ENCODE measurements at places on chromosomes 7 and 10. TPM values are rescaled to one million over a fixed set of nuclear protein-coding genes. Genes with fewer than 3 reads are reported as not detected.

DNA sequence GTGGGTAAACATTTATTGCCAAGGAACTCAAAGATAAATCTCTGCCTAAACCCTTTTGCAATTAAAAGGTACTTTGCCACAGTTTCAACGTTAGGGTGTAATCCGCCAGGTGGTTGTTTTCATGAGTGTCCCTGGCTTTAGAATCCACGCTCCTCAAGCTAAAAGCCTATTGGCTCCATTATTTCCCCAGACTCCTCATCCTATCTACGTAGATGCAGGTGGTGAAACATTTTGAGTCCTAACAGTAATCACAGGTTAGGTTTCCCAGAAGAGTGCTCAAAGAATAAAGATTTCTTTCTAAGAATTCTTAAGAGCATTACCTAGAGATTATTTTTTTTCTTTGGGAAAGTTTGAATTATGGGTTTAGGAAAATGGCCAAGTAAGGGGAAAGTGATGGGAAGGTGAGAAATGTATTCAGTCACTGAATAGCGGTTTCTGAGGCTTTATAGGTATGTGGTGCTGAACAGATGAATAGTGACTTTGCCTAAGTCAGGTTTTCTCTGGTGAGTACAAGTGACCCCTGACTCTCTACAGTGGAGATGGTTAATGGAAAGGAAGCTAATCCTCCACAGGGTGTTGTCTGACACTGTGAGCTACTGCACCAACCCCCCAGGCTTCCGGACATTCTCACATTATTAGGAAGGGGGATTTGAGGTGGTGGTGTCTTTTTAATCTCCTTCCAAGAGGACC lies 60.2 kb downstream of the NRP1 start:
- H3K27me3 ChIP-seq: no peaks in the 10 kb centered on the region
- peak; percentile 21 for DNase-seq
- peaks cover 31% of the 10 kb centered on the region for H3K36me3 ChIP-seq
- peak overlapping the region; percentile 83 for H3K4me3 ChIP-seq

Gene CYP2C8
- total RNA-seq: not detected

GRCh38 chr7:2496375-2496774 lies 20.2 kb upstream of the GRIFIN start:
- H3K36me3 ChIP-seq: peaks cover 6% of the 10 kb centered on the region
- no peak overlapping the region for H3K4me3 ChIP-seq
- peaks cover 8% of the 10 kb centered on the region for H3K27me3 ChIP-seq
- H3K4me1 ChIP-seq: peaks cover 12% of the 10 kb centered on the region
- no peak for DNase-seq

Gene CLCN1
- total RNA-seq: not detected

DNA sequence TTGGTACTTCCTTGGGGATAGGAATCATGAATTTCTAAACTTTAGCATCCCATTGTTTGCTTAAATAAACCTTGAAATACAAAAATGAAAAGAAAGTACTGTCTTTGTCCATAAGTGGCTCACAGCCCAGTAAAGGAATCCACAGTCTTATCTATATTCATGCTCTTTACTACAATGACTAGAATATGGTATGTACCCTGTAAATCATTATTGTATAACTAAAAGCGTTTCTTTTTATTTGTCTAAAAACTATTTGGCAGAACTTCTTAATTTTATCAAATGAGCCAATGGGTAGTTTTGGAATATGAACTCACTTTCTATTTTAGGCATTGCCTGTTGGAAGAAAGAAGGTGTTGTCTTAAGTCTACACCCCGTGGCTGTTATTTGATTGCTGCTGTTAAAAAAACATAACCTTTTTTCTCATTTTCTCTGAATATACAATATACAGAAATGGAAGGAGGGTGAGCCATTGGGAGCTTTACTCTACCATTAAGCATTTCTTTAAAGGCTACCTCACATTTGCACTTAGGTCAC lies 12.4 kb upstream of the STRIP2 start:
- H3K36me3 ChIP-seq: no peaks in the 10 kb centered on the region
- peaks cover 7% of the 10 kb centered on the region for H3K4me1 ChIP-seq
- no peak overlapping the region for H3K4me3 ChIP-seq
- no peaks in the 10 kb centered on the region for H3K27me3 ChIP-seq
- DNase-seq: no peak

Gene GFRA1
- total RNA-seq: 6.8 TPM

DNA sequence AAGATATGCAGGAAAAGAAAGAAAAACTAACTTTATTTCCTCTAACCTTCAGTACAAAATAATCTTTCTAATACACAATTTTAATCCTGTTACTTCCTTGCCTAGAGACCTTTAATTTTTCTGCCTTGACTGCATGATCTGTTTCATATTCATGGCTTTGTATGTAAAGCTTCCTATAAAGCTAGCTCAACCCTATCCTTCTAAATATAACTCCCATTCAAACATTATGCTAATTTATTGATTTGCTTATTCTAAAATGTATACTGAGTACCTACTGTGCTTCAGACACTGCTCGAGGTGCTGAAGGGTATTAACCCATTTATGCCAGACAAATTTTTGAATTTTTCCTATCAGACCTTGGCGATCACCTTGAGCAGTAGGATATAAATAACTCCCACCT lies 47.6 kb downstream of the SEMA3C start:
- H3K27ac ChIP-seq: no peak overlapping the region
- H3K36me3 ChIP-seq: peaks cover 18% of the 10 kb centered on the region
- H3K4me1 ChIP-seq: peaks cover 24% of the 10 kb centered on the region
- peaks cover 2% of the 10 kb centered on the region for H3K27me3 ChIP-seq
- no peak for DNase-seq
- H3K4me3 ChIP-seq: no peak overlapping the region

- H3K36me3 ChIP-seq: no peaks in the 10 kb centered on the region
- H3K4me3 ChIP-seq: no peak overlapping the region
- peaks cover 13% of the 10 kb centered on the region for H3K4me1 ChIP-seq
- peak; percentile 5 for DNase-seq
- H3K27me3 ChIP-seq: peaks cover 2% of the 10 kb centered on the region
These were observed 20.9 kb upstream of the DNAJB12 start for GRCh38 chr10:72375585-72375984.

Gene TMEM213
- not detected for total RNA-seq

DNA sequence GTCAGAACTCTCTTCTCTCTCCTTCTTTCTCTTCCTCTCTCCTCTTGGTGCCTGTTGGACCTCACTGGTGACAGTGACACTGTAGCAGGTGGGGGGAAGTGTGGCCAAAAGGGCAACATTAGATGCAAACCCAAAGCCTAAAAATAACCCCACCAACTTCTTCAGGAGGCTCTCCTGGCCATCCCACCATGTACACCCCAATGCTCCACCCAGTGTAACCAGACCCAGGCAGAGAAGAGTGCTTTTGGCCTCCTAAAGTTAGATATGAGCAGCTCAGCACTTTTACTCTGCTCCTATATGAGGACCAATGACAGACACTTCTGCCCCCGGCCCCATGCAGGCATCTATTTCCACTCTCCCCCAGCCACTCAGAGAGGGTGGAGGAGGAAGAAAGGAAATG lies 5.5 kb downstream of the MYOZ1 start:
- H3K36me3 ChIP-seq: no peaks in the 10 kb centered on the region
- DNase-seq: no peak
- H3K4me1 ChIP-seq: no peaks in the 10 kb centered on the region

Gene GALNT11
- total RNA-seq: 23.6 TPM

Gene AOC1
- total RNA-seq: not detected

GRCh38 chr7:52168085-52168484 lies 851.5 kb upstream of the COBL start:
- no peak overlapping the region for H3K4me3 ChIP-seq
- H3K36me3 ChIP-seq: no peaks in the 10 kb centered on the region
- no peaks in the 10 kb centered on the region for H3K27me3 ChIP-seq
- DNase-seq: no peak
- H3K4me1 ChIP-seq: no peaks in the 10 kb centered on the region

DNA sequence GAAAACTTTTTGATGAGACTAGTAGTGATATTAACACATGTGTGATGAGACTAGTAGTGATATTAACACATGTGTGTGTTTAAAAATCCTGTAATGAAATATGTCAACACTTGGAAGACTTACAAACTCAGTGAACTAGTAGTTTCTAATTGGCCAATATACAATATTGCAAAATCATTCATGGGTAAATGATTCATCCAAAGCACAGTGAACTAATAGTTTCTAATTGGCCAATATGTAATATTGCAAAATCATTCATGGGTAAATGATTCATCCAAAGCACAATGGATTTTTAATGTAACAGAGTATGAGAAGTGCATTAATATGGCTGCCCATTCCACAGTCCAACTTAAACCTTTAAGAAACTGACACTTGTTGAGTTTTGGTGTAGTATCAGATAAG lies 77.8 kb downstream of the ATAD1 start:
- H3K27me3 ChIP-seq: peaks cover 11% of the 10 kb centered on the region
- DNase-seq: peak; percentile 70
- peaks cover 48% of the 10 kb centered on the region for H3K36me3 ChIP-seq
- peak overlapping the region; percentile 58 for H3K27ac ChIP-seq
- no peak overlapping the region for H3K4me3 ChIP-seq

- H3K4me3 ChIP-seq: peak overlapping the region; percentile 32
- H3K36me3 ChIP-seq: no peaks in the 10 kb centered on the region
- H3K4me1 ChIP-seq: peaks cover 53% of the 10 kb centered on the region
- peak; percentile 60 for DNase-seq
These were observed 23.5 kb downstream of the UPP1 start for GRCh38 chr7:48112401-48113165.

DNA sequence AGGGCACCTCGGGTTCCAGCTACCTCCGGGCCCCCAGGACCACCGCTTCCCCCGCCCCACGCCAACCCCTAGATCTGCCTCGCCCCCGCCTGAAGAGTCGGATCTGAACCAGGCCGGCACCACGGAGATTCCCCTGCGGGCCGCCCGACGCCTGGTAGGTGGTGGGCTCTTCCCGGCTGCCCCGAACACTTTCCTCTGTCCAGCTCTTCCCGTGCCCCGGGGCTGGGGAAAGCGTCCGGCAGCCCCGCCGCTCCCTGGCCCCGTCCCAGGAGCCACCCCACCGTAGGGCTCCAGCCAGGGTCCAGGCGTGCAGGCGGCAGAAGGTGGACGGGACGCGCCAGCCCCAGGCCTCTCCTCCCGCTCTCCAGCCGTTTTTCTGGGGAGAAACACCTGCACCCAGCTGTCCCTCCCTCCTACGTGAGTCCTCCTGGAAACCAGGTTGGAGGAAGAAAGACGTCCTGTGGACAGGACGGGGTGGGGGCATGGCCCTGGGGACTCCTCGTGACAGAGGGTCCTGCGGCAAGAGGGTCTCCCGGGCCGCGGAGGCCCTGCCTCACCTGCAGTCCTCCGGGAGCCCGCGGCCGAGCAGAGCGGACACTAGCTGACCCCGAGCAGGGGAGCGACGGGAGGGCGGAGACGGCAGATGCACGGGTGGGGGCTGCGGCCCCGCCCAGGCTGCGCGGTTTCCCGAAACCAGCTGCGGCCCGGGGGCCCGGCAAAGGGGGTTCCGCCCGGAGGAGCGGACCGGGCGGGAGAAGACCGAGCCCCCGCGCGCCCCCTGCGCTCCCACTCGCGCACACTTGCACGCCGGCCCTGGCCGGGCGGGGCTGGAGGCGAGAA lies at the start of gene TMEM176B:
TSS of gene TMEM176B (minus strand) at position 624 of the 840 bp plus-strand sequence. CDS start 3,795 bp downstream, outside the sequence.
- peaks cover 10% of the 10 kb centered on the region for H3K27me3 ChIP-seq
- H3K27ac ChIP-seq: no peak within 1 kb of the TSS
- DNase-seq: no peak
- no peaks in the 10 kb centered on the region for H3K36me3 ChIP-seq

GRCh38 chr10:127320176-127320575 lies 123.8 kb upstream of the INSYN2A start:
- no peak overlapping the region for H3K4me3 ChIP-seq
- no peak for DNase-seq
- no peak overlapping the region for H3K27ac ChIP-seq
- H3K4me1 ChIP-seq: peaks cover 6% of the 10 kb centered on the region
- H3K27me3 ChIP-seq: no peaks in the 10 kb centered on the region
- no peaks in the 10 kb centered on the region for H3K36me3 ChIP-seq

- H3K27me3 ChIP-seq: peaks cover 14% of the 10 kb centered on the region
- no peaks in the 10 kb centered on the region for H3K4me1 ChIP-seq
- DNase-seq: no peak
- no peak overlapping the region for H3K27ac ChIP-seq
- H3K4me3 ChIP-seq: no peak overlapping the region
- no peaks in the 10 kb centered on the region for H3K36me3 ChIP-seq
These were observed 70.8 kb upstream of the CDCA7L start for GRCh38 chr7:22016507-22016906.

GRCh38 chr7:16071246-16071857 lies 350.0 kb downstream of the CRPPA start:
- peaks cover 18% of the 10 kb centered on the region for H3K4me1 ChIP-seq
- H3K27me3 ChIP-seq: no peaks in the 10 kb centered on the region
- H3K4me3 ChIP-seq: no peak overlapping the region
- DNase-seq: peak; percentile 69
- H3K36me3 ChIP-seq: no peaks in the 10 kb centered on the region

- no peaks in the 10 kb centered on the region for H3K36me3 ChIP-seq
- H3K4me1 ChIP-seq: peaks cover 55% of the 10 kb centered on the region
- no peak for DNase-seq
- no peak overlapping the region for H3K4me3 ChIP-seq
- H3K27ac ChIP-seq: no peak overlapping the region
These were observed 282.8 kb downstream of the ARHGAP12 start for GRCh38 chr10:31645786-31646185.

DNA sequence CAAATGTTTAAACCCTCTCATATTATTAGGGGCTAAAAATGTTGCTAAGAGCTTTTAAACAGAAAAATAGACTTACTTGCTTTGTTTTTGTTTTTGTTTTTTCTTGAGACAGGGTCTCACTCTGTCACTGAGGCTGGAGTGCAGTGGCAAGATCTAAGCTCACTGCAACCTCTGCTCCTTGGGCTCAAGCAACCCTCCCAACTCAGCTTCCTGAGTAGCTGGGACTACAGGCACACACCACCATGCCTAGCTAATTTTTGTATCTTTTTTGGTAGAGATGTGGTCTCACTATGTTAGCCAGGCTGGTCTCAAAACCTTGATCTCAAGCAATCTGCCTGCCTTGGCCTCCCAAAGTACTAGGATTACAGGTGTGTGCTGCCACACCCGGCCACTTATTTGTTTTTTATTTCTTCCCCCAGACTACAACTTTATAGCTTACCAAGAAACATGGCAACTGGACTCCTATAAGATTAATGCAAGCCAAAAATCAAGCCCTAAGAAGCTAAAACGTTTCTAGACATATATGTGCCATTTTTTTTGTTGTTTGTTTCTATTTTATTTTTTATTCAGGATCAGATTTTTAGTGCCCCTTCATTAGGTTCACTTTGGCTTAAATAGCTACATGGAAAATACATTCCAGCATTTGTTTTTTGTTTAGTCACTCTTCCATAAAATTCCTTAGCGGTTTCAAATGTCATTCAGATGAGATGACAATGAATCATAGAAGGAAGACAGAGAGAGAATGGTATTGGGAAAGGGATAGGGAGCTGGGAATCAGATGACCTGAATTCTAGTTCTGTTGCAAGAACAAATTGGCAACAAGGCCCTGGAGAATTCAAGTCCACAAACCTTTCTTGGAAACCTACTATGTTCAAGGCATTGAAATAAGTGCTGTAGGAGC lies 163.4 kb upstream of the MKLN1 start:
- DNase-seq: peak; percentile 94
- peak overlapping the region; percentile 73 for H3K4me3 ChIP-seq
- peaks cover 64% of the 10 kb centered on the region for H3K4me1 ChIP-seq
- H3K27ac ChIP-seq: peak overlapping the region; percentile 94

Gene C10orf95
- not detected for total RNA-seq

Gene TAS2R39
- total RNA-seq: not detected

GRCh38 chr10:12667052-12667451 lies 317.7 kb downstream of the CAMK1D start:
- no peaks in the 10 kb centered on the region for H3K36me3 ChIP-seq
- peaks cover 10% of the 10 kb centered on the region for H3K4me1 ChIP-seq
- no peak for DNase-seq
- no peak overlapping the region for H3K4me3 ChIP-seq
- no peak overlapping the region for H3K27ac ChIP-seq

- H3K4me3 ChIP-seq: no peak overlapping the region
- peaks cover 45% of the 10 kb centered on the region for H3K4me1 ChIP-seq
- DNase-seq: peak; percentile 35
- H3K36me3 ChIP-seq: no peaks in the 10 kb centered on the region
- H3K27me3 ChIP-seq: peaks cover 15% of the 10 kb centered on the region
These were observed 11.3 kb downstream of the CPA2 start for GRCh38 chr7:130277763-130278643.

Gene CPXM2
- not detected for total RNA-seq
